ENCODE measurements at places on chromosomes 6 and 20. TPM values are rescaled to one million over a fixed set of nuclear protein-coding genes. Genes with fewer than 3 reads are reported as not detected.
A peak's percentile ranks its signal among the peaks of the same experiment; 100 is the strongest.

- no peak for DNase-seq
- H3K27ac ChIP-seq: no peak overlapping the region
- H3K4me1 ChIP-seq: peaks cover 2% of the 10 kb centered on the region
- H3K36me3 ChIP-seq: peaks cover 56% of the 10 kb centered on the region
- no peak overlapping the region for H3K4me3 ChIP-seq
- H3K27me3 ChIP-seq: no peaks in the 10 kb centered on the region
Observed at GRCh38 chr6:166325383-166326042, 16.8 kb downstream of the SFT2D1 start.

GRCh38 chr6:148154668-148155067, 188.0 kb upstream of the SASH1 start:
- H3K27ac ChIP-seq: no peak overlapping the region
- H3K4me1 ChIP-seq: no peaks in the 10 kb centered on the region
- no peak overlapping the region for H3K4me3 ChIP-seq
- no peak for DNase-seq
- H3K36me3 ChIP-seq: no peaks in the 10 kb centered on the region

DNA sequence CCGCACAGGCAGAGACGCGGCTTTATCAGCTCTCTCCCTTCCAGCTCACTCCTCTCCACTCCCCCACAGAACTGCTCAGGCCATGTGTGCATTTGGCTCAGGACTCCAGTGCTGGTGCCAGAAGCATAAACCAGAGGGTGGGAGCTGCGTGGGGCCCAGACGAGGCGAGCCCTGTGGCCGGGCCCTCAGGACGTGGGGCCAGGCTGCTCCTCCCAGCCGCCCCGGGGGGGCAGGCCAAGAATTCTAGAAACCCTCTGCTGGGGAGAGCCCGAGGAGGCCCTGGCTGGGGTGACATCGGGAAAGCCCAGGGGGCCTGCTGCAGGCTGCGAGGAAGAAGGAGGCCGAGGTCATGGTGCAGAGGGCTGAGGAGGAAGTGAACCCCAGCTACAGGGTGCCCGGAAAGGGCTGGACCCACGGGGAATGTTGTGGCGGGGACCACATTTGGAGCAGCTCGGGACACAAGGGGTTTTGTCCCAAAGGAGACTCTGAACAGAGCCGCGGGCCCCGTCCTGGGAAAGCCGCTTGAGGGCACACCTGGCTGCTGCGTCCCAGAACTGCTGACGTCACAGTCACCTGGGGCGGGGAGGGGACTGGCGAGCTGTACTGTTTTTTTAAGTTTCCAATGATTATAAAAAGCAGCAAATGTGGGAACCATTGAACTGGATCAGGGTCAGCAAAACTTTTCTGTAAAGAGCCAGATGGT, 107.1 kb downstream of the BANF2 start:
- no peak overlapping the region for H3K27ac ChIP-seq
- H3K4me3 ChIP-seq: no peak overlapping the region
- peak; percentile 64 for DNase-seq

The SLC35D3 gene
- 0.57 TPM for total RNA-seq

- H3K27me3 ChIP-seq: no peaks in the 10 kb centered on the region
- no peaks in the 10 kb centered on the region for H3K4me1 ChIP-seq
- DNase-seq: no peak
- no peak overlapping the region for H3K4me3 ChIP-seq
- no peak overlapping the region for H3K27ac ChIP-seq
- H3K36me3 ChIP-seq: no peaks in the 10 kb centered on the region
Observed at GRCh38 chr6:14224359-14225103, 107.0 kb downstream of the CD83 start.

DNA sequence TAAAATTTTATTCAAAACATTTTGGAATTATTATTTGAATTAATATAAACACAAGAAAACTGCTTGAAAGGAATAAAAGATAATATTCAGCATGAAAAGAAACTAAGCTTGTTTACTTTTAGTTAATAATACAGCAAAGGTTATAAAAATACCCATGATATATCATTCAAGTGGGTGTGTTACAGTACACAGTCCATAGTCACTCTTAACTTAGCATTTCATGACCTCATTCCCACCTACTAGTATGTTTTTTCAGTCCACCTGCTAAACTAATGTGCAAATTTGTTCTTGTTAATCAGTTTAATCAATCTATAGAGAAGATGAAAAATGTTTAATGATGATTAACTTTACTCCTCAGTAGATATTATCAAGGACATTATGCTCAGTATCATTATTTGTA, 841.4 kb upstream of the EPHA7 start:
- no peaks in the 10 kb centered on the region for H3K27me3 ChIP-seq
- H3K4me3 ChIP-seq: no peak overlapping the region
- H3K36me3 ChIP-seq: no peaks in the 10 kb centered on the region
- H3K4me1 ChIP-seq: no peaks in the 10 kb centered on the region

The FOXC1 gene
- 0.13 TPM for total RNA-seq

GRCh38 chr6:169368200-169368599, 114.6 kb upstream of the THBS2 start:
- no peak for DNase-seq
- H3K36me3 ChIP-seq: no peaks in the 10 kb centered on the region
- H3K27ac ChIP-seq: no peak overlapping the region
- H3K4me3 ChIP-seq: no peak overlapping the region
- no peaks in the 10 kb centered on the region for H3K4me1 ChIP-seq
- no peaks in the 10 kb centered on the region for H3K27me3 ChIP-seq

The PEX3 gene
- 14.4 TPM for total RNA-seq

GRCh38 chr20:25173886-25174308, 21.6 kb upstream of the ENTPD6 start:
- no peak overlapping the region for H3K4me3 ChIP-seq
- no peak for DNase-seq

DNA sequence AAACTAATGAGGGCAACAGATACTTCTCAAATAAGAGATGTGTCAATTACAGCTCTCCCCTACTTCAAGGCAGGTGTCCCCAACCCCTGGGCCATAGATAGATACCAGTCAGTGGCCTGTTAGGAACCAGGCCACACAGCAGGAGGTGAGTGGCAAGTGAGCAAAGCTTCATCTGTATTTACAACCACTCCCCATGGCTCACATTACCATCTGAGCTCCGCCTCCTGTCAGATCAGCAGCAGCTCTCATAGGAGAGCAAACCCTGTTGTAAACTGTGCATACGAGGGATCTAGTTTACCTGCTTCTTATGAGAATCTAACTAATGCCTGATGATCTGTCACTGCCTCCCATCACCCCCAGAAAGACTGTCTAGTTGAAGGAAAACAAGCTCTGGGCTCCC, 422.1 kb downstream of the GJA1 start:
- H3K4me3 ChIP-seq: no peak overlapping the region
- H3K36me3 ChIP-seq: no peaks in the 10 kb centered on the region
- H3K27ac ChIP-seq: no peak overlapping the region
- H3K27me3 ChIP-seq: no peaks in the 10 kb centered on the region
- H3K4me1 ChIP-seq: peaks cover 3% of the 10 kb centered on the region

GRCh38 chr6:26473758-26474438, 16.1 kb downstream of the BTN2A1 start:
- peak overlapping the region; percentile 54 for H3K4me3 ChIP-seq
- H3K27ac ChIP-seq: peak overlapping the region; percentile 30
- H3K27me3 ChIP-seq: no peaks in the 10 kb centered on the region
- H3K4me1 ChIP-seq: peaks cover 6% of the 10 kb centered on the region
- DNase-seq: peak; percentile 23

DNA sequence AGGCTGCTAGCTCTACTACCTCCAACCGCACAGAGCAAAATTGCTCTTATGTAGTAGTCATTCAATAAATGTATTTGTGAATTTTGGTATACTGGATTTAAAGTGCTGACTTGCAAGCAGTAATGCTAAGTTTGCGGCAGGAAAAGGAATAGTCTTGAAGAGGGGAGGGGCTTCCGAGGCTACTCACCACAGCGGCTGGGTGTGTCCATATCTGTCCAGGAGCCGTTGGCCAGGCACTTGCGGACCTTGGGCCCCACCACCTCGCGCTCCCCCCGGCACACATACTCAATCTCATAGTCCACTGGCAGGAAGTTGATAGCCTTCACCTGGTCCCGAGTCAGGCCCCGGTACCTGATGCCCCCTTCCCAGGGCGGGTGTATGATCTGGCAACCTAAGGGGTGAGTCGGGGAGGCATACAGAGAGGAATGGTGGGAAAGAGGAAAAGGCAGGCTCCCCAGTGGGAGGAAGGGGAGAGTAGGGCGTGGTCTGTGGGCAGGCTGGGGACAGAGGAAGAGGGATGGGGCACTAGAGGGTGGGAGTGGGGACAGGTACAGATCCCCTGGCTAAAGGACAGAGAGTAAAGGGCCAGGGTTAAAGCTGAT, 1.7 kb downstream of the GABBR1 start:
- peaks cover 28% of the 10 kb centered on the region for H3K4me1 ChIP-seq
- no peaks in the 10 kb centered on the region for H3K36me3 ChIP-seq
- H3K4me3 ChIP-seq: peak overlapping the region; percentile 68

The SPATA25 gene
- 3.0 TPM for total RNA-seq
